ENCODE measurements at places on chromosomes 5 and 9.

GRCh38 chr9:119588874-119589744 is 219.9 kb upstream of the BRINP1 start:
- no peak for DNase-seq

GRCh38 chr5:1400936-1401335 is 44.3 kb downstream of the SLC6A3 start:
- DNase-seq, result no peak

DNA sequence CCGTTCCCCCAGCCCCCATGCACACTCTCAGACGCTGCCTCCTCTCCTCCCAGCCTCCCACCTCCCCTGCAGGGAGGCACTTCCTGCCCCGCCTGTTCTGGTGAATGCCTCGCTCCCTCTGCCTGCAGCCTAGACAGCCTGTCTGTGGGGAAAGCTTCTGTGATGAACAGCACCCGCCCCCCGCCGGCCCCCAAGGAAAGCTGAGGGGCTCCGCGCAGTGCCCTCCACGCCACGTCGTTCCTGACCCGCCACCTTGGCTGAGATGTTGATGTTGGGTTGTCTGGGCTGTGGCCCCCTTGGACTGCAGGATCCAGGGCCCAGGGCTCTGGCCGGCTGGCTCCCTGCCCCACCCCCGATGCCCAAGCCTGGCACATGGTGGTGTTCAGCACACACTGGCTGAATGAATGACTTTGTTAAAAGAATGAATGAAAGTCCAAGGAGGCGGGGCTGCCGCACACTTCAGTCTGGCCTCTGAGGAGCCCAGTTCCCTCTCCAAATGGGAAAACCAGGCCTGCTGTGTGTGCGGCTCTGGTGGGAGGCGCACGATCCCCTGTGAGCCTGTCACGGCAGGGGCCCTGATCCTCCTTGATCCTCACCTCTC is 2.1 kb upstream of the MYMK start:
- peak; percentile 36 for DNase-seq

DNA sequence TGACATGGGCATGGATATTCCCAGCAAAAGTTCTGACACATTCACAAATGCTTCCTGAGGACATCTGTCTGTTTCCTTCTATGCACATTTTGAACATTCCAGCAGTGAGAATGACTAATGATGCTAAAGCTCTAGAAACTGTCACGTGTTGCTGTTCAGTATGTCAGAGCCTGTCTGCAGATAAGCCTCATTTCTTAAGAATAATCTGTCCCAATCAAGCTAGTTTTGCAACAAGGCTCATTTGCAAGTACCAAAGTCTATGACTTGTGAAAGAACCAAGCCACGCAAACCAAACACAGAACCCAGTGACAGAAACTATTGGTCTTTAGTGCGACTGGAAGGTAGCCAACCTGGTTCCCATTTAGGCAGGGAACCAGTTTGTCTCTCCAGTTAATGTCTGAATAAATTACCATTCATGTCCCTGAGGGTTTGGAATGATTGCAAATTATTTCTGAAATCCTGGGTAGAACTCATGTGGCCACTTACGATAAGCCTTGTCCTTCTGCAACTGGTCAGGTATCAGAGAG is 178.5 kb downstream of the C9orf152 start:
- peak; percentile 84 for DNase-seq

- DNase-seq, result no peak
These were observed 31.4 kb upstream of the SPTLC1 start for GRCh38 chr9:92146610-92147009.

Data from hematopoietic multipotent progenitor cell treated with erythropoietin and hydrocortisone succinate and interleukin-3 and kit ligand, for 4 days (in vitro differentiated cells).